ELF-1 (cell line): ENCODE measurements at places on chromosomes 16 and 17.

GRCh38 chr17:81345228-81346089 is 49.8 kb upstream of the BAHCC1 start:
- peak; percentile 78 for DNase-seq

DNA sequence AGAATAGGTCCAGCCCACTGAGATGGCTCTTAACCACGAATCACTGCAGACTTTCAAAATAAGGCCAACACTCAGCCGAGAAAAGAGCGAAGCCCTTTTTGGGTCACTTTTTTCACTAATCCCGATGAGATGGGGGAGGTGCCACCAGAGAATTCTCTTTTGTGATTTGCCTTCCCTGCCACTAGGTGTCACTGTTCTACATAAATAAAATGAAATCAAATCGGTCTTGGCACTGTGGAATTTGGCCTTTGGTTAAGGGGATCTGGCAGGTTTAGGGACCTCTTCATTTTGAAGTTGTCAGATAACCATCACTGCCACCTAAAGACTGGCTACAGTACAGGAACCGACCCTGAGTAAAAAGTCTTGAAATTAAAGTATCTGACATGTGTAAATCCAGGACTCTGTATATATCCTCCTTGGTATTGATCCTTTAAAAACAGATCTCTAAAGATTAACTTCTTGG is 147.0 kb downstream of the HS3ST4 start:
- DNase-seq = peak; percentile 82

- DNase-seq = no peak
Observed at GRCh38 chr17:46995841-46996571, 17.0 kb upstream of the RPRML start.

DNA sequence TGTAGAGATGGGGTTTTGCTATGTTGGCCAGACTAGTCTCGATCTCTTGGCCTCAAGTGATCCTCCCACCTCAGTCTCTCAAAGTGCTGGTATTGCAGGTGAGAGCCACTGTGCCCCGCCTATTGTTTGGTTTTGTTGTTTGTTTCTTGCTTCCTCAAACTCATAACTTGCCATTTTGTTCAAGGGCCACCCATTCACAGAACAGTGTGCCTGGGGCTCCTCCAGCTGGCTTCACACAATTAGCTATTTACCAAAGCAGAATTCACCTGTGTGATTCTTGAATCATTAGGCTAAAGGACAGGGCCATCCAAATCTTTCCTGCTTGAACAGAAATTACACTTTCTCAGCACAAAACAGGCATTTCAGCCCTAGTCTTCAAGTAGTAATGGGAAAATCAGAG is 7.2 kb downstream of the ABHD15 start:
- DNase-seq = no peak

DNA sequence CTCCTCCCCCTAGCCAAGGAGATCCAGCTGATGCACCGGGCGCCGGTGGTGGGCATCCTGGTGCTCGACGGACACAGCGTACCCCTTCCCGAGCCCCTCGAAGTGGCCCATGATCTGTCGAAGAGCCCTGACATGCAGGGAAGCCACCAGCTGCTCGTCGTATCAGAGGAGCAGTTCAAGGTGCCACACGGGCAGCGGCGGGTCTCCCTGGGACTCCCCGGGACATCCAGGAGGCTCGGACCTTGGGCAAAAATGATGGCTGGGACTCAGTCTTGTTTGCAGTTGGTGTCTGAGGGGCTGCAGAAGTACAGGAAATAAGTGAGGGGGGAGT is 15.8 kb upstream of the MYO15B start:
- DNase-seq = no peak

GRCh38 chr17:66580956-66581391 is 253.9 kb upstream of the CACNG5 start:
- DNase-seq = no peak

- no peak for DNase-seq
Observed at GRCh38 chr16:28899882-28900590, 21.7 kb downstream of the ATP2A1 start.

- DNase-seq = no peak
Observed at GRCh38 chr17:1762901-1763898, 1.3 kb downstream of the SERPINF1 start.

- DNase-seq = no peak
Observed at GRCh38 chr16:88909431-88910210, 43.2 kb upstream of the PABPN1L start.

DNA sequence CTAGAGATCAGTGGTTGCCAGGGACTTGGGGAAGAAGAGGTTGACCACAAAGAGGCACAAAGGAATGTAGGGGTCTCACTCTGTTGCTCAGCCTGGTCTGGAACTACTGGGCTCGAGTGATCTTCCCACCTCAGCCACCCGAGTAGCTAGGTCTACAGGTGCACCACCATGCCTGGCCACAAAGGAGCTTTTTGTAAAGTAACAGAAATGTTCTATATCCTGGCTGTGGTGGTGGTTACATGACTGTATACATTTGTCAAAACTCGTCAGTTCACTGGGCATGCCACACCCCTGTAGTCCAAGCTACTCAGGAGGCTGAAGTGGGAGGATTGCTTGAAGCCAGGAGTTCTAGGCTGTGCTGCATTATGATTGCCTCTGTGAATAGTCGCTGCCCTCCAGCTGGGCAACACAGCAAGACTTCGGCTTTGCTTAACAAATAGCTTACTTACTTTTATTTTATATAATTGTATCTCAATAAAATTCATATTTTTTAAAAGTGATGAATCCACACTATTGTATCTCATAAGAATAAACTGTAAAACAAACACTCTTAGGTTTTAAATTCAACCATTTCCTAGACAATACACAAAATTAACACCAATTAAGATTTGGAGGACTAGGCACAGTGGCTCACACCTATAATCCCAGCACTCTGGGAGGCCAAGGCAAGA is 5.0 kb downstream of the SKA2 start:
- no peak for DNase-seq

DNA sequence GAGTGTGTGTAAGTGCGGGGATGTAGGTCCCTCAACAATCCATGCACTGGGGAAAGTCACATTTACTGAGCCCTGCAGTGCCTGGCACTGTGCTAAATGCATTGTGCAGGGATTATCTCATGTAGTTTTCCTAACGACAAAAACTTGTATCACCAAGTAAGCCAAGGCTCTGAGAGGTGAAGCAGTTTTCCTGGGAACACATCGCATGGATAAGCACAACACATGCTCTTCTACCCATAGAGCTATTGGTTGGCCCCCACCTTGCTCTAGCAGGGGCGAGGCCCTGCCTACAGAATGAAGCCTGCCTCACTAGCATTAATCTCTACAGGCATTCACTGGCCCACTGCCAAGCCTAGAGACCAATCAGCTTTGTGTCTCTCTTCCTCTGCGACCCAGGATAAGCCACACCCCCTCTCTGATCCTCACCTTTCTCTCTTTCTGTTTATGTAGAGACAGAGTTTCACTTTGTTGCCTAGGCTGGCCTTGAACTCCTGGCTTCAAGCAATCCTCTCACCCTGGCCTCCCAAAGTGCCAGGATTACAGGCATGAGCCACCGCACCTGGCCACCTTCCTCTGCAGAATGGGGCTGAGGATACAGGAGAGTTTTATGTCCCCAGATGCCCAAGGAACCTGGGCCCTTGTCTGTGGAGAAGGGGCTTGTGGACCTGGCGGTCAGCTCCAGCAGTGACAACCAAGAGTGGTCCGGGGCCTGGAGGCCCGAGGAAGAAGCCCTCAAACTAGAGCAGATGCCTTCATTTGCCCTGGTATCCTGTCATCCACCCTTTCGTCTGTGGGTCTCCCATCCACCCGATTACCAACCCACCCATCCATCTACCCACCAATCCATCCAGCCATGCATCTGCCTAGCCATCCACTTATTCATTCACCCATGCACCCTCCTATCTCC is 12.8 kb downstream of the CDH16 start:
- no peak for DNase-seq

- DNase-seq = no peak
Observed at GRCh38 chr16:28168991-28169554, 42.7 kb downstream of the XPO6 start.

GRCh38 chr17:7363311-7363710 is 8.4 kb downstream of the TMEM95 start:
- peak; percentile 14 for DNase-seq

- no peak for DNase-seq
Observed at GRCh38 chr17:15185625-15185991, 79.5 kb downstream of the PMP22 start.

DNA sequence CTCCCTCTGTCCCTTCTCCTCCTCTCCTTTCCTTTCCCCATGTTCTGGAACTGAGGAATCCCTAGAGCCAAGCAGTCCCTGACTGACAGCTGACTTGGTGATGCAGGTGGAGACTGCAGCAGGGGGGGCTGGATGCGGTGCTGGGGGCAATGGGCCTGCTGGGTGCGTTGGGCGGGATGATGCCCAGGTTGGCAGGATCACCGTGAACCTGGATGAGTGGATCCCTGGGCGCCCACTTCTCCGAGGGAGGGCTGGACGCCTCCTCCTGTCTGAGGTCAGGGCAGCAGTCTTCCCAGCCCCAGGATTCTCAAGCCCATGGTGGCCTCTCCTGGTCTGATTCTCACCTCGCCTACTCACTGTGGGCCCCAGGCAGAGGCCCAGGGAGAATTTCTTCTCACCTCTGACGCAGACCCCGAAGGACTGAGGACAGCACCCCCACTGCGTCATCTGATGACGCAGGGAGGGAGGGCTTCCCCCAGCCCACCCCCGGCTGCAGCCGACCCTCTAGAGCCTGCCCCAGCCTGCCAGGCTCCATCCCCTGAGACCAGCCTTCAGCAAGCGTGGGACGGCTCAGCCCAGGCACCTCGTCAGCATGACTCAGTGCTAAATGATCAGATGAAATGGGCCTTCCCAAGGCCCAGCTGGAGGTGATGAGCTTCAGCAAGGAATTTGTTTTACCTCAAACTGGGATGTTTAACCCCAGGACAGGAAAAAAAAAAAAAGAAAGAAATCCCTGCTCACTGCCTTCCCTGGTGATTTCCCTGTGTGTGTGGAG is 188.0 kb upstream of the TNRC6C start:
- DNase-seq = peak; percentile 68

DNA sequence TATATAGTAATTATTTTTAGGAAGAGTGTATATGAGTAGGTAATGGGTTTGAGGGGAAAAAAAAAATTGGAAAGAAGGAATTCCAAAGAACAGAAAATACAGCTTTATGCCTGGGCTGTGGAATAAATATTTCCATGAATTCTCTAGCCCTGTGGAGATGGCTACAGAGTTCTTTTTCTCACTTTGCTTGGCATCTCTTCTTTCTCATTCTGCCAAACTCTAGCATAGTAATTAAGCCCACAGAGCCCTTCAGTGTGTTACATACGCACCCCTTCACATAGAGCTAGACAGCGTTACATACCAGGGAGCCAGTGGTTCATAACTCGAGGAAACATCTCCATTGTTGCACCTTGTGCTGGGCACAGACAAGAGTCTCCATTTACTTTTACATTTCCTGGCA is 621.1 kb downstream of the CDH8 start:
- DNase-seq = no peak

- DNase-seq = no peak
Observed at GRCh38 chr17:16652847-16653366, 743 bp downstream of the ZNF624 start.

DNA sequence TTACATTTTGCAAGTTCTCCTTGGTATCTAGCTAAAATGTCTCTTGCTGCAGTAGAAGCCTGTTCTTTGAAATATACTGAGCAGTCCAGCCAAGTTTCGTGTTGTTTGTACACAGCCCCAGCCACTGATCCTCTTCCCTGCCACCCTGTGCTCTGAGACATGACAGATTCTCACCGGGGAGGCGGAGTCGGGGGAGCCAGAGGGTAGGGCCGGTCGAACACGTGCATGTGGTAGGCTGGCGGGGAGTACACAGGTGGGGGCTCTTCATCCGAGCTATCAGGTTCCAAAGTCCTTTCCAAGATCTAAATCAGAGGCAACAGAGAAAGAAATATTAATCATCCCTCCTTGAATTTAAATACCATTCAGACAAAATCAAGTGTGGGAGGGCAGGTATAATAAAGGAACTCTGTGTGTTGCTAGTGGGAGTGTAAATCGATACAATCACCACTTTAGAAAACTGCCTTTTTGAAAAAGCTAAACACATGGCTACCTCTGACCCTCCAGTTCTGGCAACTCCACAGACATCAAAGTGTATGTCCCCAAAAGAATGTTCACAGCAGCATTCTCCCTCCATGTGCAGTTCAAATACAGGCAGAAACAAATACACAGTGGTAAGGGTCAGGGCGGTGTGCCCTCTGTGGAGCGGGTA is 29.7 kb upstream of the MRPS23 start:
- DNase-seq = no peak

DNA sequence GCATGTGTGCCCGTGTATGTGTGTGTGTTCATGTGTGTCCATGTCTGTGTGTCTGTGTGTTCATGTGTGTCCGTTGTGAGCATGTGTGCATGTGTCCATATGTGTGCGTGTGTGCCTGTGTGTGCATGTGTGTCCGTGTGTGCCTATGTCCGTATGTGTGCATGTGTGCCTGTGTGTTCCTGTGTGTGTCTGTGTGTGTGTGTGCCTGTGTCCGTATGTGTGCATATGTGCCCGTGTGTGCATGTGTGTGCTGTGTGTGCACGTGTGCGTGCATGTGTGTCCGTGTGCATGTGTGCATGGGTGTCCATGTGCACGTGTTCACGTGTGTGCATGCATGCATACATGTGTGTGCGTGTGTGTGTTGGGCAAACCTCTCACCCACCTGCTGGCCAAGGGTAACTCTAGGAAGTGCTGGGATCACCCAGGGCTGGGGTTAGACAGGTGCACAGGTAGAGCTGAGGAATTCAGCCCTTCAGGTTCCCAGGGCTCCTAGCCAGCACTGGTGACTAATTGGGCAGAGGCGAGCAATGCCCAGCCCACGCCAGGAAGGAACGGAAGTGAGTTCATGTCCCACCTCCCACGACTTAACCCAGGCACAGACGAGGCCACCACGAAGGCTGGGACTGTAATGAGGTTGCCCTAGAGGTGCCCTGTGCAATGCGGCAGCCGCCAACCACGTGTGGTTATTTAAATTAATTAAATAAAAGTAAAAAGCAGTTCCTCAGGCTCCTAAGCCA is 8.2 kb upstream of the CSNK1D start:
- DNase-seq = no peak

- no peak for DNase-seq
Observed at GRCh38 chr17:57944908-57945307, 10.3 kb downstream of the CUEDC1 start.

- DNase-seq = no peak
Observed at GRCh38 chr17:4038076-4038475, 73.8 kb upstream of the ATP2A3 start.

- DNase-seq = no peak
Observed at GRCh38 chr17:41223821-41224220, 2.6 kb upstream of the KRTAP9-2 start.

DNA sequence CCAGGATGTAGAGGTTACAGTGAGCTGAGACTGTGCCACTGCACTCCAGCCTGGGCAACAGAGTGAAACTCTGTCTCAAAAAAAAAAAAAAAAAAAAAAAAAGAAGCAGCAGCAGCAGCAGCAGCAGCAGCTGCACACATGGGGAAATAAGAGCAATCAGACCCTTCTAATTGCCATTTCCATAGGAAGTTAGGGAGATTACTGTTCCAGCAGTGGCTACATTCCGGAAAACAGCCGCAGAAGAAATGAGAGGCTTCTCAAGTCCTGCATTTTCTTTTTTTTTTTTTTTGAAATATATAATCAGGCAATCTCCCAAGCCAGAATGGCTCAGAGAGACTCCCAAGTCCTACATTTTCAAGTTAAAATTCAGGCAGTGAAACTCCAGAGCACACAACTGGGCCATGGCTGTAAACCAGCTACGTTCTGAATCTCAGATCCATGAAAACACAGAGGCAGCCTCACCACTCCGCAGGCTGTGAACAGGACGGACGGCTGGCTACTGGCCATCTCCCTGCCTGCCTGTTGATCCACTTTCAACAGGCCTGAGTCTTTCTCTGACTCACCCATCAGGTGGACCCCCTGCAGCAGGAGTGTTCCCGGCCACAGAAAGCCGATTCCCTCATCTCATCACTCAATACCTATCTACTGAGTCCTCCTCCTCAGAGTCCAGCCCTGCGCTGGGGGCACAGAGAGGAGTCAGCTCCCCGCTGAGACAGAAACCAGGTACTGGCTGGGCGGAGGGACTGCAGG is 15.0 kb downstream of the TRPV1 start:
- peak; percentile 49 for DNase-seq
